Stimulated activated CD4-positive, alpha-beta T cell treated with anti-CD3 and anti-CD28 coated beads, TNF-alpha, amount 100 ng/mL, for 48 hours (primary cell): ENCODE measurements at places on chromosomes 7 and 10.

GRCh38 chr7:94449151-94449725 lies 54.5 kb downstream of the COL1A2 start:
- DNase-seq = no peak

- no peak for DNase-seq
Observed at GRCh38 chr7:89800761-89801160, 353.5 kb upstream of the STEAP1 start.

DNA sequence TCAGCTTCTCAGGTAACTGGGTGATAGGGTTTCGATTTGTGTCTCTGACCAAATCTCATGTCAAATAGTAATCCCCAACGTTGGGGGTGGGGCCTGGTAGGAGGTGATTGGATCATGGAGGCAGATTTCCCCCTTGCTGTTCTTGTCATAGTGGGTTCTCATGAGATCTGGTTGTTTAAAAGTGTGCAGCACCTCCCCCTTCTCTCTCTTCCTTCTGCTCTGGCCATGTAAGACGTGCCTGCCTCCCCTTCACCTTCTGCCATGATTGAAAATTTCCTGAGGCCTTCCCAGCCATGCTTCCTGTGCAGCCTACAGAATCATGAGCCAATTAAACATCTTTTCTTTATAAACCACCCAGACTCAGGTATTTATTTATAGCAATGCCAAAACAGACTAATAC lies 21.9 kb upstream of the SMURF1 start:
- no peak for DNase-seq

DNA sequence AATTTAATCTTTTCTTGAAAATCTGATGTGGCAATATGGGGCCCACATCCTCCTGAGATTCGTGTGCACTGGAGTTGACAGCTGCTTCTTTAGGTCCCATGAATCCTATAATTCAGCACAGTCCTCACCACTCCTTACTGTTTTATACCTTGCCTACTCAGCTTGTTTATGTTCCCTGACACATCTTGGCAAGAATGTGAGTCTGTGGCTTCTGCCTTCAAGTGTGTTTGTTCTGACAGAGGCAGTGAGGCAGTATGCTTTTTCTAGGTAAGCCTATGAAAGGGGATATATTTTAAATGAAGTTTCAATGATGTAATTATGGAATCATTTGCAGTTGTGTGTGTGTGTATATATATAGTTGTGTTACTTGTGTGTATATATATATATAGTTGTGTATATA lies 106.4 kb downstream of the AMPH start:
- DNase-seq = no peak

DNA sequence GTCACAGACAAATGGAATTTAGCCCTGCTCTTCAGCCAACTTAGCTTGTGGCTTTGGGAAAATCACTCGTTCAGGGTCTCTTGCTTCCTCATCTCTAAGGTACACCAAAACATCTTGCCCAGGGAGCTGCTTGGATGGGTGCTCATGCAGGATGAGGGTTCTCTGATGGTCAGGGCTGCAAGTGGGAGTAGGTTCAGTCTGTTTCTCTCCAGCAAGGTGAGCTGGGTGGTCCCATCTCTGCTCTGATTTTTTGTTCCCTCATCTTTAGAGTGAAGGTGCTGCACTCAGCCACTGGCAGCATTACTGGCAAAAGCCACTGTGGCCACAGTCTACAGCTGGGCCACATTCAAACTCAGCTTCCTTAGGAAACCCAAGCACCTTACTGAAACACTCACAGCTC lies 149.9 kb upstream of the GPR26 start:
- no peak for DNase-seq

DNA sequence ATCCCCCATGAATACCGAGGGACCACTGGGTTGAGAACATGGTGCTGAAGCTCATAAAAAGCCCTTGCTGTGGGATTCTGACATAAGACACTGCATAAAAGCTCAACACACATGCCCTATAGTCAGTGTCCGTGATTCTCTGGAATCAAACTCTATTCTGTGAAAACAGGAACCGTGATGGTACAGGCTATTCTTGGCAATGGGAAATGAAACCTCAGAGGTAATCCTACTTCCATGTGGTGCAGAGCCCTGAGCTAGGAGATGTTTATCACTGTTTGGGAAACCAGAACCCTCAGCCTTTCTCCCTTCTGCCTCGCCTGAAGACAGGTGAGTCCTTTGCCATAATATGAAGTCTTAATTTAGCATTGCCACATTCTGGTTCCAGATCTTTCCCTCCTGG lies 80.8 kb upstream of the PRSS1 start:
- DNase-seq = no peak

GRCh38 chr10:17648243-17649035 lies 4.5 kb downstream of the STAM start:
- no peak for DNase-seq

GRCh38 chr7:133675510-133676218 lies 422.8 kb downstream of the EXOC4 start:
- DNase-seq = no peak

- no peak for DNase-seq
Observed at GRCh38 chr7:36185756-36186155, 32.7 kb downstream of the EEPD1 start.

GRCh38 chr7:31476073-31476745 lies 37.7 kb upstream of the ITPRID1 start:
- DNase-seq = no peak

GRCh38 chr7:42170724-42171123 lies 66.3 kb downstream of the GLI3 start:
- DNase-seq = no peak

- DNase-seq = no peak
Observed at GRCh38 chr7:259751-260405, 30.1 kb upstream of the FOXL3 start.

DNA sequence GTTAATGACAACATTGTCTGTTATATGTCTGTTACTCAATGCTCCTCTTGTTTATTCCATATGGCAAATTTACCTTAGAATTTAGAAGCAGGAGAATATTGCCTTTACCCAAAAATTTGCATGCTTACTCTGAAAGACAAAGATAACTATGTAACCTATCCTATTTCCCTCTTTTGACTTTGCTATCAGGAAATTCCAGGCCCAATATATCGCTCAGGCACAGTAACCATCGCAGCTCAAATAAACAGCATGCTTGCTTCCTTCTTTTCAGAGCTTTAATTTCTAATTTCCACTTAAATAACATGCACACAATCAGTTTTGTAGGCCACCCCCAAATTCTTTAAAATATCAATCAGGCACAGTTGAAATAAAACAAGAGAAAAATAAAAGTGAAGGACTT lies 57.8 kb downstream of the EBLN1 start:
- DNase-seq = no peak

- DNase-seq = no peak
Observed at GRCh38 chr7:84786073-84786472, 400.8 kb downstream of the SEMA3D start.

- no peak for DNase-seq
Observed at GRCh38 chr10:85100495-85100894, 772.1 kb downstream of the CCSER2 start.

GRCh38 chr7:140156460-140157080 lies 20.2 kb downstream of the KDM7A start:
- DNase-seq = no peak

DNA sequence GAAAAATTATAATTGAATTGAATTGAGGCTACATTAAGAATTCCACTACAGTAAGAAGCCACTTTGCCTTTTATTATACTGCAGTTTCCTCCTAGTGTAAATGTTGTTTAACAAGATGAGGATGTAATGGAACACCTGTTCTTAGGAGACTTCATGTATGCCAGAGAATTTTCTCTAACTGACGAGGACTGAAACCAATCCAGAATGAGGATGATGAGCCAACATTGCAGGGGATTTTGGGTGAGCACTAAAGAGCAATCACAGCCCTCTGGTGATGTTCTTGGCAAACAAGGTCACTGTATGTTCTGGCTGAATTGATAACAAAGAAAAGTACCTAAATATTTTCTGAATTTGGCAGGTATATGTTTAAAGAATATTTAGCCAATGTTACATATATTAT lies 60.9 kb downstream of the RELN start:
- DNase-seq = no peak

- DNase-seq = no peak
Observed at GRCh38 chr7:157526005-157526912, 189.5 kb downstream of the DNAJB6 start.

DNA sequence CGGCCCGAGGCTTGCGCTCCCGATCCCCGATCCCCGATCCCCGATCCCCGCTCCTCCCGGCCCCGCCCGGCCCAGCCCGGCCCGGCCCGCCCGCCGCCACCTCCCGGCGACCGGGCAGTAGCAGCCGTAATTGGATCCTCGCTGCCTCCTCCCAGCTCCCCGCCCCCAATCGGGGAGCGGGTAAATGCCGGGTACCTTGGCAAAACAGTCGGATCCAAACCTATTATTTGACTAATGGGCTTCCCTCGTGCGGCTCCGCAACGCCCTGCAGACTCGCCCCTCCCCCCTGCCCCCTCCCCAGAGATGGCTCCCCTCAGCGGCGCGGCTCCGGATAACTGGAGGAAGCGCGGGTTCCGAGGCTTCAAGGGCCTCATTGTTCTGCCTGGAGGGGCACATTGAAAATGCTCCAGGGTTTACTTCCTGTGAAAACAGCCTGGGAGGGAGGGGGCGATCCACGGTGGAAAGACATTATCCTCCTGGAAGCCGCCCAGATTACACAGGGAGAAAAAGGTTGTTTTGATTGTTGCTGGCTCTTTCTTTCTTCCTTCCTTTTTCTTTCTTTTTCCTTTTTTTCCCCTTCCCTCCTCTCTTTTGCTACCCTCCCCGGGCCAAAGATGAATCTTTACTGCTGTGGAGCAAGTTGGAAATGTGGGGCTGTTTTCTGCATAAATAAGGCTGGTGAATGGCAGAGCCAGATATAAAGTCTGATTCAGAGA lies 94.7 kb upstream of the ZMIZ1 start:
- DNase-seq = peak; percentile 13

- no peak for DNase-seq
Observed at GRCh38 chr10:96073722-96074121, 30.3 kb downstream of the CCNJ start.

DNA sequence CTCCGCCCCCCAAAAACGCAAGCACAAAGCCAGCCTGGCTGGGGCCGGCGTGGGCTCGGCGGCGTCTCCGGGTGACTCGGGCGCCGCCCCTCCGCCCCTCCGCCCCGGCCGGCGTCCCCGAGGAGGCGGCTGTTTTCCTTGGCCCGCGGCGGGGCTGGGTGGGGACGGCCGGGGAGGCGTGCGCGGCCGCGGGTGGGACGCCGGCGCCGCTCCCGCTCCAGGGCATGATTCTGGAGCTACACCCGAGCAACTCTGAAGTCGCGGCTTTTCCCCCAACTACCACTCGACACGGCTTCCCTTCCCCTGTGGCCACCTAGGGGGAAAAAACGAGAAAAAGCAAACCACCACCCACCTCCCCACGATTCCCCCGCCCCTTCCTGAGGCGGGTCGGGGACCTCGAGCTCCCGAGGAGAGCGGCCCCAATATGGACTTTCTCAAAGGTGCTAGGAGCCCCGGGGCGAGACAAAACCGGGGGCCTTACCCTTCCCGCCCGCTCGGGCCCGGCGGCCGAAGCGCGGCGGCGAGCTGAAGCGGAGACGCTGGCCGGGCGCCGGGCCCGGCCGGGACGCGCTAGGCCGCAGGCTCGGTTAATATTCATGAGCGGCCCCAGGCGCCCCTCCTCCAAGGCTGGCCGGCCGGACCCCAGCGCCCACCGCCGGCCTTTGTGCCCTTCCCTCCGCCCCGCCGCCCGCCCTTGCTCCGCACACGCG lies 856 bp downstream of the ARHGAP21 start:
- DNase-seq = no peak

DNA sequence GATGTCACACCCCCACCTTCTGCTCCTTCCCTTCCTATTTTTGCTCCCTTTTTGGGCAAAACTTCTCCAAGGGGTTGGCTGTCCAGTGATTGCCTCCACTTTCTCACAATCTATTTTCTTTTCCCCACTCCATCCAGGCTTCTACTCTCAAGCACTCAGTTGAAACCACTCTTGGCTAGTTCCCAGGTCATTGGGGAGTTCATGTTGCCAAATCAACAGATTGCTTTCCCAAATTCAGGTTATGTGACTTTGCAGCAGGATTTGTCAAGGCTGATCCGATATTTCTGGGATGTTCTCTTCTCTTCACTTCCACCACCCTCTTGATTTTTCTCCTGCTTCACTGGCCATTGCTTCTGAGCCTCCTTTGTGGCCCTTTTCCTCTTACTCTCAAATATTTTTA lies 258.7 kb upstream of the SLC26A5 start:
- DNase-seq = no peak

DNA sequence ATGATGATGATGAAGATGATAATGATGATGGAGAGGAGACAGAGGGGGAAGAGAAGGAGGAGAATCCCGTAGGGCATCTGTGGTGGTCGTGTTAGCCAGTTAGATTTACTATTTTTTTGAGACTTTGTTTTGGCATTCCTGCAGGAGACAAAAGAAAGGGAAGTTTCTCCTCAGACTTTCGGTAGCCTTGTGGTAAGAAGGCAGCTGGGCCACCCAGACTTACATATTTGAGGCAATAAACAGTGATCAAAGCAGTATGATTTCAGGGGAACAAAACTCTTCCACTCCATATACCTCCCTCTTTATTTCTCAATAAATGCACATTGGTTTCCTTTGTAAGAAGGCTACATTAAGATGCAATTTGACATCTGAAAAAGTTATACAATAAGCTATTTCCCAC lies 32.4 kb upstream of the BICC1 start:
- DNase-seq = no peak

GRCh38 chr7:118573085-118573484 lies 348.6 kb downstream of the ANKRD7 start:
- no peak for DNase-seq

- no peak for DNase-seq
Observed at GRCh38 chr10:126021833-126022500, 125.6 kb downstream of the FANK1 start.

DNA sequence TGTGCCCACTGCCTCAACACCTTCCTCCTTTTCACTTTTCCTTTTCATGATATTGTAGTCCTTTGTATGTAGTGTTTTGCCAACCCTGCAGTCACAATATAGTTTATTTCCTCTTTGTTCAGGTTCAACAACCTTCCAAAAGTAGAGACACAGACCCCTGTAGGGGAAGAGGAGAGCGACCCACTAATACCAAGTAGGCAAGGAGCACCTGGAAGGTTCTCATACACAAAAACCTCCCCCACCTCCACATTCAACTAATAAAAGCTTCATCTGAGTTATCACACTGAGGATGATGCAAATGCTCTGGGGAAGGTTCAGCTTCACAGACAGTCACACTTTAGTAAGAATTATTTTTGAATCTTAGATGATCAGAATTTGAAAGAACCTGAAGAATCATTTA lies 41.6 kb downstream of the PIK3AP1 start:
- no peak for DNase-seq

DNA sequence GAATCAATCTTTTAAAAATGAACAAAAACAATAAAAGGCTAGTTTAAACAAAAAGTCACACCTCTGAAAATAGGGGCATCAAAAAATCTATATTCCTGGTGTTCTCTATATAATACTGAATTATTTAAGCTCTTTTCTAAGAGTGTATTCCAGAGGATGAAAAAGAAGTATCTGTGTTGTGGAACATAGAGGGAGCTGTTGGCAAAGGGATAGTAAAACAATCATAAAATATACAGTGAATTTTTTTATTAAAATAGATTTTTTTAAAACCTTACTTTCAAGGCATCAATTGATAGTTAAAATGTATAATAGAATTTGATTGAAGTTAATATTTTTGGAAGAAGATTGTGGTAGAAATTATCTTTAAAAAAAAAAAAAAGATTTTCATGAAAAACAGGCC lies 1409.1 kb upstream of the CELF2 start:
- DNase-seq = no peak

- DNase-seq = no peak
Observed at GRCh38 chr10:71069909-71070666, 142.3 kb upstream of the UNC5B start.

- DNase-seq = no peak
Observed at GRCh38 chr7:50771120-50772002, 11.3 kb downstream of the GRB10 start.

- DNase-seq = no peak
Observed at GRCh38 chr7:33471636-33472242, 342.4 kb downstream of the BBS9 start.
